ENCODE measurements at places on chromosomes 6 and 20.
A peak's percentile ranks its signal among the peaks of the same experiment; 100 is the strongest.

GRCh38 chr6:117253785-117254184 lies 11.6 kb upstream of the VGLL2 start:
- no peak for DNase-seq

GRCh38 chr20:54085910-54086309 lies 15.5 kb upstream of the BCAS1 start:
- no peak for DNase-seq

DNA sequence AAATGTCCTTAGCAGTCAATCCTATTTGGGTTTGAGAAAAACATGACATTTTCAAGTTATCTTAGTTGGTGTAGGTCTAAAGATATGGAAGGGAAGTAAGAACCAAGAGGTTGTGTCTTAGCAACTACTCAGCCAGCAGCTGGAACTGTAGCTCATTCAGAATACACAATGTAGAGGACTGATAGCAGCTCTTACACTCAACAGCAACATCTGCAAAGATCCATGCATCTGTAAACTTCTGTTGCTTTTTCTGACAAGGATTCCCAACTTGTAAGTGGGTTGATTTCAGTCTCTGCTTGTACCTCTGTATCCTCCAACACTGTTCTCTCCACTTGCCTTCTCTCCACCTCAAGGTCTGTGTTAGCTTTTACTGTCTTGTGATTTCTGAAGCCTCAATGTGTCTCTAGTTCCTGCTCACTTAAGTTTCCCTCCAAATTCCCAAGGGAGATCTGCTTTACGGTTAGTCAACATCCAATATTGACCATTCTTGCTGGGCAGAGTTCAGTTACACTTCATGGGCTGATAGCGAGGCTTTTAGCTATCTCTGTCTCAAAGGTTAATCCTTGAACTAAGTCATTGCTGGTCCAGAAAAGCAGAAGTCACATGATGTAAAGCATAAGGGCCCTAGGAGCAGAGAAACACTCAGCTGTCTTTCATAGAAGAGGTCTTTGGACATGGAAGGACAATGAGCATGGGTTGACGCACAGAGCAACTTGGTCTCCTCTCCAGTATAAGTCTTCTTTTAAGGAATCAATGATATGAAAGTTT lies 71.6 kb upstream of the LGSN start:
- no peak for DNase-seq

DNA sequence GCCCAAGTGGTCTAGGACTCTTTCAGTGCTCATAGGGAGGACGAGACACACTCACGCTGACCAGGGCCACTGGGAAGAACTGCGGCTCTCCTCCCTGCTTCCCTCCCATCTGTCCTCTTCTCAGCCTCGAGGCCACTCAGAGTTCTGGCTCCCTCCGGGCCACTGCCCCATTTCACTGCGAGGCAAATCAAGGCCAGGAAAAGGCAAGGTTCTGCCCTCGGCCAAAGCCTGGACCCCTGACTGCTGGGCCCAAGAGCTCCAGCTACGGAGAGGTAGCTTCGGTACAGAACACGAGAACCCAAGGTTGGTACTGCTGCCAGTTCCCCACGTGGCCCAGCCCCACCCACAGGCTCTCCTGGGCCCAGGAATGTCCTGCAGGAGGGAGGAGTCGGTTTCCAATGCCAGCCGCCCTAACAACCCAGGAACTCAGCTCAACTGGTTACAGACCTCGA lies 14.7 kb downstream of the PI16 start:
- DNase-seq, result peak; percentile 69

DNA sequence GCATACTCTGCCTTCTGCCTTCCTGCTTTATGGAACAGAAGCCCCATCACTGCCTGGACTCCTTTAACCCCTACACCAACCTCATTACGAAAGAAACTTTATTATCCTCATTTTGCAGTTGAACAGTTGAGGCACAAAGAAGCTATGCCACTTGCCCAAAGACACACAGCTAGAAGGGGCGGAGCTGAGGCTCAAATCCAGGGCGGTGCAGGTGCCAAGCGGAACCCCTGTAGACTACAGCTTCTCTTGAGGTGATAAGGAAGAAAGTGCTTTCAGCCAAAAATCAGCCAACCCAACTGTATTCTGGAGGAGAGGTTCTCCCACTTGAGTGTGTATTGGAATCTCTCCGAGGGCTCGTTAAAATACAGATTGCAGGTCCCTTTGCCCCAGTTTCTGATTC lies 90.5 kb downstream of the PRND start:
- DNase-seq, result no peak

GRCh38 chr6:144990784-144991183 lies 705.6 kb downstream of the UTRN start:
- DNase-seq, result no peak

GRCh38 chr6:33429750-33430052 lies 9.8 kb downstream of the SYNGAP1 start:
- DNase-seq, result no peak

DNA sequence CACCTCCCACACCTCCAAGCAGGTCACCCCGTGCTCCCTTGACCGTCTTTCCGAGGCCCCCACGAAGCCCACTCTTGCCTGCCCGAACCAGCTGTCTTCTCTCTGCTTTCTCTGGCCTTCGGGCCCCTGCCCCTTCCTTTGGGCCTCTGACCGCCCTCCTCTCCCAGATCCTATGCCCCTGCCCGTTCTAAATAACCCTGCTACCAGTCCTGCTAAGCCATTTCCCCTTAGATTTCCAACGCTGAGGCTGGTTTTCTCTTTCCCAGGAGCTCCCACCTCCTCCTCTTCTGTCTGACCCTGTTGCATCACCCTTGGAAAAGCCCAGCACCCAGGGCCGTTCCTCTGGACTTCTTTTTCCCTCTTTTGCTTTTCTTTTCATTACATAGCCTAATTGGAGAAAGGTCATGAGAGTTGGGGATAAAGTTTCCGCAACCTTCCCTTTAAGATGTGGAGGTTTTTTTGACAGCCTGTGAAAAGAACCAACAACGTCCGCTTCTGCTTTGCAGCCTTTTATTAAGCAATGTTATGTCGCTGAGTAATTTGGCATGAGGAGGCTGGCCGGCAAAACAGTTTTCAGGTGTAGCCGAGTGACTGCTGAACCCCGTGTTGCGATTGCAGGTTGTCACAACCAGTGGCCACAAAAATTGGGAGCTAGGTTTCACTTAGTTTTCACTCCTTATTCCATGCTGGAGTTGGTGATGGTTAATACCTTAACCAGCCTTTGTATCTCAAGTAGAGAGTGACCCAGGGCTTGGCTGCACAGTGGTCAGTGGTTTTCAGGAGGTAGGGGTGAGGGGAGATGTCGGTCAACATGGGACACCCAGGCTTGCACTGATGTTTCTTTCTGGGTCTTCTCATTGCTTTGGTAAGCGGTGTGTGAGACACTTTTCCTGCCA lies 970 bp downstream of the BLTP3A start:
- peak; percentile 38 for DNase-seq

DNA sequence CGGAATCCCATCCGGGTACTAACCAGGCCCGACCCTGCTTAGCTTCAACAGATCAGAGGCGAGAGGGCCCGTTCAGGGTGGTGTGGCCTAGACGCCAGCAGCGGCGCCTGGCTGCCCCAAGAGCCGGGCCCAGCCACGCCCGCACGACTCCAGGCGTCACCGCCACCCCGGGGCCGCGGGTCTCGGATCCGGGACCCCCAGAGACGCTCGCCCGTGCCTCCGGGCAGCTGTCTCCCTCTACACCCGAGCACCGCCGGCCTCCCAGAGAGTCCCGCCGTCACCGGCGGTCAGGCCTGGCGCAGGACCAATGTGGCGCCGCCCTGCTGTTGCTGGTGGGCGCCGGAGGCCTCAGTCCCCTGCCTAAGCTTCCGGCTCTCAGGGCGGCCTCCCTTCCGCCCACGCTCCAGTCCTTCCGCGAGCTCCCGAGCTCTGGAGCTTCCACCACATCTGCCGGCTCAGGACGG lies 441.2 kb upstream of the DEFB115 start:
- no peak for DNase-seq

- DNase-seq, result no peak
These were observed 18.6 kb downstream of the MYH7B start for GRCh38 chr20:34974246-34974645.

DNA sequence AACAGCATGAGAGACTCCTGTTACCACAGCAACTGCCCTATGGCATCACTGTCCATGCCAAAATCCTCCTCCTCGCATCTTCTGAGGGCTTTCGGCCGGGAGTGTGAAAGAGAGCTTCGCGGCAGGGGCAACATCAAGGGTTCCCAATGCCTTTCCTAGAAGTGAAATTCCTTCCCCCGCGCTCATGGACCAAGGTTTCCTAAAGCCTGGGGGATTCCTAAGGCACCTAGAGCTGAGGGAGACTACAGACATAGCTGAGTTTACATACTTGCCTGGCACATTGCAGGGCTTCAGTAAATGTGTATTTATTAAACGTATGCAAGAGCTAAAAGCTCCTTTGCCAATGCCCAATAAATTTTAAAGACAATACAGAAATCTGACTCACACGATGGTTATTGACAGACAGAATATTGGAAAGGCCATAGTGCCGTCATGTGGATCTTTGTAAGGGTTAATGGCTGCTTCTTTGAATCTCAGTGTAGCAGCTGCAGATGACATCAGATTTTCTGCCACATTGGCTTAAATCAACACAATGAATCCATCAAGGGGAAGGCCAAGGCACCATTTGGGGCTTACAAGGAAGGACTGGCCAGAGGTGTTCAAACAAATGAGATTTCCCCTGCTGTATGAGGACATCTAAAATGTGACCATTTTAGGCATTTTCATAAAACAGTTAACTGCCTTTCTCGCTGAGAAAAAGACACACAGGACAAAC lies 281.2 kb upstream of the JARID2 start:
- no peak for DNase-seq

DNA sequence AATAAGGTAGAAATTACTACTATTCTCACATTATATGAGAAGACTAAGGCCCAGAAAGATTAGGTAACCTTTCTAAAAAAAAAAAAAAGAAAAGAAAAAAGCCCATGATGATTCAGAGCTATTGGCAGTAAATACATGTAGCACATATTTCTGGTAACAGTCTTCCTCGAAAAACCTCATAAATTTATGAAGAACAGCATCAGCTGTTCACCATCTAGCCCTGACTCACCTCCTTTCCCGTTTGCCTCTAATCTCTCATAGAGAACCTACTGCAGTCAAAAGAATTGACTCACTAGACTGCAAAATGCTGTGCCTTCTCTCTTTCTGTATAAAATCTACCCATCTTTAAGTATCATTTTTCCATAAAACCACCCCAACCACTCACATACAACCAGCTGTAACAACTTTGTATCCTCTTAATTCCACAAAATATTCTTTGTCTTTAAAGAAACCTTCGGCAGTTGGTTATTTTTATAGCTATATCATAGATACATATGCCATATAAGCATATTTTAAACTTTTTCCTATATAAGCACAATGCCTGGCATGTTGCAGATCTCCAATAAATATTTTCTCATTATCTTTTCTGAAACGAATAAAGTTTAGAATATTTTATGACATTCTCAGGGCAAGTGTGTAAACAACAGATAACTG lies 152.7 kb upstream of the ENPP5 start:
- no peak for DNase-seq

GRCh38 chr6:77318256-77318655 lies 145.0 kb downstream of the HTR1B start:
- no peak for DNase-seq

- DNase-seq, result no peak
These were observed 11.9 kb downstream of the SERPINB9 start for GRCh38 chr6:2890976-2891767.

Measured in left lung (tissue), 14 donors.